Left ventricle myocardium superior (tissue), 1 donor: ENCODE measurements at places on chromosomes 6 and 20.

- no peak for DNase-seq
Measured at GRCh38 chr6:142322504-142323198, 20.8 kb downstream of the ADGRG6 start.

DNA sequence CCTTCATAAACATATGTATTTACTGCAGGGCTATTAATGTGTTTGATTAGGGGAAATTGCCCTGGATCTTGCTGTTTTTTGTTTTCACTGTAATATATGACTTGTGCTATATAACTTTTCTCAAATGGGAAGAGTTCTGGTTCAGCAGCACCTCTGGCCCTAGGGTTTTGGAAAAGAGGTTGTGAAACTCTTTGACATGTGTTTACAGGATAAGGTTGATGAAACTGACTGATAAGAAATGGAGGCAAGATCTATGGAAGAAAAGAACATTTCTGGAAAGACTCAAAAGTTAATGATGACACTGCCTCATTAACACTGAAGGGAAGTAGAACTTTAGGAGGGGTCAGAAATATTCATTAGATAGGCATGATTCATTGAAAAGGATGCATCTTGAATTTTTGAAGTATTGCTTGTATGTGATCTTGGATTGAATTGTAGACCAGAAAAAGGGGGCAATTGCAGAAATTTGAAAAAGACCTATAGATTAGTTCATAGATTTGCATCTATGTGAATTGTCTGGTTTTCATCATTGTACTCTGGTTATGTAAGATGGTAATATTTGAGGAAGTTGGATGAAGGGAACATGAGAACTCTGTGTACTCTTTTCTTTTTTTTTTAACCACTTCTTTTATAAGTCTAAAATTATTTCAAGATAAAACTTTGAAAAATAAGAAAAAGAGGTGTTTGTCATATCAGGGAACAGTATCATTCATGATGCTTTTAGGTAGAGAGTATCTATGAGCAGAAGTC lies 54.0 kb downstream of the UTRN start:
- no peak for DNase-seq

DNA sequence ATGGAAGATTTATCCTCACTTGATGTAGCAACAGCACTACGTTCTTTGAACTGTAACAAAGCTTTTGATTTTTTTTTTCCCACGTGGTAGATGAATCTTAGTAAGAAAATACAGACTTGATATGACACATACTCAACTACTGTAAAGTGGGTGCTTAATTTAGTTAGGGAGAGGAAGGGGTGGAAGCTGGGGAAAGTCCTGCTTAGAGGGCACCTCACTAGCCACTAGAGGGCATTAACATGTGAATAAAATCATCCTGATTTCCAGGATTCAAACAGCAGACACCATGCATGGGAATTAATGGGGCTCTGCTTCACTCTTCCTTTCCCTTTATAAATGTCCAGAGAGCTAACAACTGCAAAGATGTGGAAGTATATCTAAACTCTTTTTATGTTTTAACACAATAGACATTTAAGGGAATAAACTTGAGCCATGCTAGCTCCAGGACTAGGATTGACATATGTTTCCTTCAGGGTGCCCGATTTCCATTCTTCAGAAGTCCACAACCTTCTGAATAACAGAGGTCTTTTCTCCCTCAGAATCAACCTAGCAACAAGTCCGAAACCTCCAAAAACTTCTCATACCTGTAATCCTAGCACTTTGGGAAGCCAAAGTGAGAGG lies 250.1 kb downstream of the ATXN1 start:
- no peak for DNase-seq

- DNase-seq = no peak
Measured at GRCh38 chr6:17842014-17842776, 135.5 kb upstream of the NUP153 start.

GRCh38 chr6:11142296-11143027 lies 30.9 kb upstream of the ERVFRD-1 start:
- no peak for DNase-seq

GRCh38 chr6:146595972-146596731 lies 2.6 kb upstream of the ADGB start:
- no peak for DNase-seq

- no peak for DNase-seq
Measured at GRCh38 chr6:70996106-70996505, 39.2 kb upstream of the B3GAT2 start.

DNA sequence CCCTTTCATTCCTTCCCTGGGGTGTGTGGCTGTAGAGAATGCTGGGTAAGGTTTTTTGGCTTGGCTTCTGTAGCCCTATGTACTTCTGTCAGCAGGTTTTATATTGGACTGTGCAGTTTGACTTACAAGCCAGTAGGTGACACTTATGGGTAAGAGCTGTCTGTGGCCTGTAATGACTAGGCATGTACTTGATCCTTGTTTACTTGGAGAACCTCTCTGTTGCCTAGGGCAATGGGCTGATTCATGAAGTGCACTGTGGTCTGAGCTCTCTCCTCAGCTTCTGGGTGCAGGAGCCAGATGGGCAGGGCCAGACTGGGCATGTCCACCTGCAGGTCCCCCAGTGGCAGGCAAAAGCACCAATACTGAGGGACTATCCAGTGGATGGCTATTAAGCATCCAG lies 544.6 kb downstream of the ADGRB3 start:
- no peak for DNase-seq

DNA sequence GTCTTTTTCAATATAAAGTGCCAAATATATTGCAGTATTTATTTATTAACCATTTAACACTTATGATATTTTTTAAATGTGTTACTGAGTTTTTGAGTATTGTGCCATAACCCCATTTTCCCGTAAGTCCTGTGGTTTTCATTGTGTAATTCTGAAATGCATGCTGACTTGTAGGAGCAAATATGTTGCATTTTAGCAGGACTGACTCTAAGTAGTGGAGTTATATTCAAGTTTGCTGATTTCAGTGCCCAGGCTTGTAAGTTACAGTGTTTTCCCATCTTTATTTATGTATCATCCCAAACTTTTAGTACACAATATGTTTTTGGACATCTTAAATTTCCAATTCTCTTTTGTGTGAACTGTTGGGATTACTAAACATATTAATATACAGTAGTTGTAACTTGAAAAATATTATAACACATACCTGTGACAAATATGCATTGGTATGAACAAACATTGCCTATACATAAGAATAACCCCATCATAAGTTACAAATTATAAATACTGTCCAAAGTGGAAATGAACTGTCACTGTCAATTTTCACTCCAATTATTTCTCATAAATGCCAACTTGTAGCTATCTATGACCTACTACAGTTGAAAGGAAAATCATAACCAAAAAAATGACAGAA lies 179.3 kb upstream of the RUNX2 start:
- DNase-seq = no peak

- no peak for DNase-seq
Measured at GRCh38 chr20:35101620-35102019, 9.0 kb upstream of the TRPC4AP start.

DNA sequence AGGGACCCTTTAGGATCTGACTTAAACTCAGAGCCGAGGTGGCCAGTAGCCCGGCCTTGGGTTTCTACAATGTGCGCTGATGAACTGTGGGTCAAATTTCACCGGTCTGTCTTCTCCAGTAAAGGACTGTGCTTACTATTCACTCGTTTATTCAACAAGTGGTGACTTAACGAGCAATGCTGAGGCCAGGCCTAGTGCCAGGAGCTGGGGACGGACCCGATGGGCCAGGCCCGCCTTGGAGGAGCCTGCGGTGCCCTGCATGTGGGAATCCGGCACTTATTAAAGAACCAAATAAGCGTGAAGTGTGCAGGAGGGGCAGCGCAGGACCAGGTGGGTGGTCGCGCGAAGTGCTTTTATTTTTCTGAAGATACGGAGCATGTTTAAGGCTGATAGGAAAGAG lies 24.0 kb downstream of the CTCFL start:
- no peak for DNase-seq

DNA sequence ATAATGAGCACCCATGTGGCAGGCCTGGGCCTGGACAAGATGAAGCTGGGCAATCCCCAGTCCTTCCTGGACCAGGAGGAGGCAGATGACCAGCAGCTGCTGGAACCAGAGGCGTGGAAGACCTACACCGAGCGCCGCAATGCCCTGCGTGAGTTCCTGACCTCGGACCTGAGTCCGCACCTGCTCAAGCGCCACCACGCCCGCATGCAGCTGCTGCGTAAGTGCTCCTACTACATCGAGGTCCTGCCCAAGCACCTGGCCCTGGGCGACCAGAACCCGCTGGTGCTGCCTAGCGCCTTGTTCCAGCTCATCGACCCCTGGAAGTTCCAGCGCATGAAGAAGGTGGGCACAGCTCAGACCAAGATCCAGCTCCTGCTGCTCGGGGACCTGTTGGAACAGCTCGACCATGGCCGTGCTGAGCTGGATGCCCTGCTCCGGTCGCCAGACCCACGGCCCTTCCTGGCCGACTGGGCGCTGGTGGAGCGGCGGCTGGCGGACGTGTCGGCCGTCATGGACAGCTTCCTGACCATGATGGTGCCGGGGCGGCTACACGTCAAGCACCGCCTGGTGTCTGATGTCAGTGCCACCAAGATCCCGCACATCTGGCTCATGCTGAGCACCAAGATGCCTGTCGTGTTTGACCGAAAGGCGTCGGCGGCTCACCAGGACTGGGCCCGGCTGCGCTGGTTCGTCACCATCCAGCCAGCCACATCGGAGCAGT lies 1.9 kb downstream of the FNDC11 start:
- DNase-seq = peak; percentile 28

GRCh38 chr6:169344750-169345065 lies 91.1 kb upstream of the THBS2 start:
- DNase-seq = no peak

DNA sequence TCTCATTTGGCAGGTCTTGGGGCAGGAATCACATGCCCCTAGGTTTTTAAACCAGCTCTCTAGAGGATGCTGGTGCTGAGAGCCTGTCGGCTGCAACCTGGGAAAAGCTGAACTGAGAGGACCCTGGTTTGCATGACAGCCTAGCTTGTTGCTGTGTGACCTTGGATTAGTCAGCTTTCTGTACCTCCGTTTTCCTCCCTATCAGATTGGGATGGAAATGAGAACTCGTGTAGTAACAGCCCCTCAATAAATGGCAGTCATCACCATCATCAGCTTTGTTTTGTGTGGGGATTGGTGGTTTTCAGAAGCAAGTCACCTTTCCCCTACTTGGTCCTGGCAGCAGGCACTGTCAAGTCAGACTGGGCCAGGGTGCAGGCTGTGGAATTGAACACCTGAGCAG lies 75.2 kb upstream of the MYL9 start:
- no peak for DNase-seq

DNA sequence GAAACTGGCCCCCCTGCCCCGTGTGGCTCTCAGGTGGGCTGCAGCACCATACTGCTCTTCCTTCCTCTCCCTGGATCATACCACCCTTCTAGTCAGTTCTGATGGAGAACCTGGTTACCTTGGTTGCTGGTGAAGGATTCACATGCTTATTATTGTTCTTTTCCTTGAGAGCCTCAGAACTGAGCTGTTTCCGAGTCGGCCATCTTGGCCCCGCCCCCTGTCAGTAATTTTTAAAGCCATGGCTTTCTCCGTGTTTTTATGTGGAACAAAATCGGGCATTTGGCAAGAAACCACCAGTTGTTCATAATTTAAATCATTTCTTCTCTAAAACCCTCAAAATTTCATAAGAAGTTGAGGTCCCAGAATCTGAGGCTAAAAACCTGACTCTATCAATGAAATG lies 493.8 kb downstream of the NKAIN2 start:
- no peak for DNase-seq

- DNase-seq = no peak
Measured at GRCh38 chr6:25237579-25237978, 41.6 kb upstream of the CARMIL1 start.

GRCh38 chr6:24228681-24229255 lies 102.8 kb downstream of the NRSN1 start:
- DNase-seq = no peak

DNA sequence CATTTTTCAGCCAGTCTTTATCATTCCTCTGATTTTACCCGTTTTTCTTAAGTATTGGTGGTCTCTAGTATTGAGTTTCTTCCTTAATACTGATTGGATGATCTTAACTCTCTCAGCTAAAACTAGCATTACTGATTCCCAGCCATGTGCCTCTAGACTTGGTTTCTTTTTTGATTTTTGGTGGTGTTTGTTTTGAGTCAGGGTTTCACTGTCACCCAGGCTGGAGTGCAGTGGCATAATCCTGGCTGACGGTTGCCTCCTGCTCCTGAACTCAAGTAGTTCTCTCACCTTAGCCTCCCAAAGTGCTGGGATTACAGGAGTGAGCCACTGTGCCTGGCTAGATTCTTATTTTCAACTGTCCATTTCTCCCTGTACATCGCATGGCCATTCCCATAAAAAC lies 24.9 kb downstream of the DPPA5 start:
- no peak for DNase-seq

DNA sequence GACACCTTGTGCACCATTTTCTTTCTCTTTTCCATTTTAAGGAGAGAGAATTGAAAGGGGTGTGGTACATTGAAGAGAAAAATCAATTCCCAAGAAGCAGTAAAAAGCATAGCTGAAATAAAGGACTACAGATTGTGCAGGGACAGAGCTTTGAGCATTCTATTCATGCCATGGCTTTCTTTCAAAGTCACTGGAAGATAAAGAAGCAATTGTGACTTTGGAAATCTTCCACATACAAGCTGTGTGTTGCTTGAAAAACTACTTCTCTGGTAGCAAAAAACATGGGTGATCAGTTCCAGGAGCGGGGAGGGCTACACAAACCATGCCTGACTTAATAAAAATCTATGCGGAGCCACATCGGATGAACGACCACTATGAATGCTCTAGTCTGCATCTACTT lies 230.2 kb upstream of the THEMIS start:
- DNase-seq = no peak

DNA sequence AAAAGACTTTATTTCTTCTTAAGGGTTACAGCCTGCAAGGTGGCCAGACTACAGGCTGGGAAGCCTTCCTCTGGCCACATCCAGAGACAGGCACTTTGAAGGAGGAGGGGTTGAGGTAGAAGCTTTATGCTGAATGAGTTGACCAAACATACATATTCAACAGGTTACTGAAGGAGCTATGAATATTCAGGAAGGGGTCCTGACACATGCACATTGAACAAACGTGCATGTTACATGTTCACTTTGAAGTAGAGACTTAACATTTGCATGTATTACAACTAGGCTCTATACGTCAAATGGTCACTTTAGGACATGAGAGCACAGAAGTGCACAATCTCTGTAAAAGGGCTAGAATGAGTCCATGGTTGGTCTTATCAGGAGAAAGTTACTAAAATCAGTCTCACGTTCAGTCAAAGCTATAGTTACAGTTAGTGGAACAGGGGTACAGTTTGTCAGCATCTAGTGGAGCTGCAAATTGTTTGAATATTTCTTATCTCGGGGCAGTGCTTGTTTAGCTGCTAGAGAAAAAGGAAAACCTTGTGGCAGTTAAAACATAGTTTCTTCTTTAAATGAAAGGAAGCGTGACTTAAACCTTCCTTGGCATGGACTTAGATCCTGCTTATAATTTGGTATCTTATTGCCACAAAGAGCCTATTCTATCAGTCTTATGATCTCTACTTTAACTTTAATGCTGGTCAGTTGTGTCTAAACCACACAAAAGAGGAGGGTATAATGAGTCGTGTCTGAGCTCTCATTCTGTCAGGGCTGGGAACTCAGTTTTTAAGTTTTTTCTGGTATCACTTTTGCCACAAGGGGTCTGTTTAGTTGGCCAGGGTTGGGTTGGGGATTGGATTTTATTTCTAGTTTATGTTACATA lies 4.6 kb upstream of the ZSCAN9 start:
- DNase-seq = no peak
